Stimulated activated CD4-positive, alpha-beta T cell treated with anti-CD3 and anti-CD28 coated beads, Interleukin-15, amount 100 ng/mL, for 48 hours (primary cell): ENCODE measurements at places on chromosomes 3 and 15.

DNA sequence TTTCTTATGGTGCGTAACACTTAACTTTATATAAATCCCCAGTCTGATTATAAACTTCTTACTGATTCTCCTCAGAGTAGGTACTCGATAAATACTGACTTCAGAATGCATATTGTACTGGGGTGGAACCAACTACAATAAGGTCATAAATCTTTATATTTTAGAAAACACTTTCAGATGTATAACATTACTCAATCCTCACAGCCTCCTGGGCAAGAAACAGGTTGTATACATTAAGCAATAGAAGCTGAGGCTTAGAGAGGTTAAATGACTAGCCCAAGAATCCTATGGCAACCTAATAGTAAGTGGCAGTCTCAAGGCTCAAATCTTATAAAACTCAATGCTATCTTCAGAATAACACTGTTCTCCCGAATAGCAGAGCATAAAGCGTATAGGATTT is 9.1 kb downstream of the VPS13C start:
- no peak for DNase-seq

DNA sequence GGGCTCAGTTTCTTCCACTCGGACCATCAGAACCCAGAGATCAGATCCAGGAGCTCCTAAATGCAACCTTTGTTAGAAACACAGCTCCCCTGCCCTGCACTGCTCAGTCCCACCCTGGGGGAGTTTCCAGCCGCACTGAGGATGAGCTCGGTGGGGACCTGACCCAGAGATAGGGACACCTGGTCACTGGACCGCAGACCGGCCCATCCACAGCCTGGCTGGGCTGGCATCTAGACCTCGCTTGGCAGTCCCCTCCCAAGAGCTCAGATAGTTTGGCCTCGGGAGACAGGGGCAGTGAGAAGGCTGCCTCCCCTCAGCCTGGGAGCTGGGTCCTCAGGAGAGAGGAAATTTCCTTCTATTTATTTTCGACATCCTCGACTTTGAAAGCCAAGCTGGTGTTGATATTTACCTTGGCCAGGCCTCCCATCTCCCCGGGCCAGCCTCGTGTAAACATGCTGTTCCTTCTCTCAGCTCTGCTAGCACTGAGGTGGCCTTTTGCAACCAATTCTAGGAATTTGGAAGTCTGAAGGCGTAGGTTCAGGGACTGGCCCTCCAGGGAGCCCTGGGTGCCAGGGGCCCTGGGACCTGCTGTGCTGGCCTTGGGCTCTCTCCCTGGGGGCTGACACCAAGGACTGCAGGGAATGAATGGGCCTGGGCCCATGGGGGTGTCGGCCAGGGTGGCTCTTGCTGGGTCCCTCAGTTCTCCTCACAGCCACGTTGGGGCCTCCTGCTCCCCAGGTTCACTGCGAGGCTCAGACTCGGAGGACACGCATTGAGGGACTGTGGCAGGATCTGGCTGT is 90.1 kb downstream of the VGLL4 start:
- DNase-seq = no peak

DNA sequence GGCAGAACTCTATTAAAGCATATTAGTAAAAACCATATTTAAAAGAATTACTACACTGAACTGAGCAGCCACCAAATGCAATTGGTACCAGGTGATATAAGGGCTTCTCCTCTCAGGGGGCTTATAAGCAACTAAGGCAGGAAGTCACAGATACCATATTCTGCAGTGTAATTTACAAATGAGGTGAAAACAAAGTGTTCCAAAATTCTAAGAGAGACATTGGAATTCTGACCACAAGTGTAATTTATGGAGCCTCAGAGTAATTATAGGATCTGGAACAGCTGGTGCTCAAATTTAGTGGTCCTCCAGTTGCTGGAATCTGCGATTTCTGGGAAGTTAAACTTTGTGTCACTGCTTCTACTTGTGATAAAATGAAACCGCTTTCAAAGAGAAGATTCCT is 3.1 kb upstream of the NR1I2 start:
- no peak for DNase-seq

- no peak for DNase-seq
These were observed 353.5 kb upstream of the IL12A start for GRCh38 chr3:159635047-159635641.

DNA sequence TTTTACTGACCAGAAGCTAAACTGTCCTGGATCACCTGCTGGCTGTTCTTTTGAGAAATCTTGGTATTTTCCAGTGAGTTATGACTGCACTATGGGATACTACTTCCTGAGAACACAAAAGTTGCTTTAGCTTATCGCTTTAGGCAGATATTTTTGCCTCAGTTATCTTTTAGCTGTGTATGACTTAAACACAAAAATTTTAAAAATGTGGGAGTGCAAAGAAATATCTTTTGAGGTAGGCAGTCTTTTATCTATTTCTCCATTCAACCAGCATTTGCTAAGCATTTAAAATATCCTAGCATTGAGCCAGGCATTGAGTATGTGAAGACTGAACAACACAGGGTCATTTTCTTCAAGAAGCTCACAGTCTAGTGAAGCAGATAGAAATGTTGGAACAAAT is 981.9 kb downstream of the FHIT start:
- no peak for DNase-seq
